ENCODE measurements at places on chromosomes 7 and 10.

- DNase-seq: no peak
Observed at GRCh38 chr10:106836933-106837663, 327.4 kb downstream of the SORCS1 start.

DNA sequence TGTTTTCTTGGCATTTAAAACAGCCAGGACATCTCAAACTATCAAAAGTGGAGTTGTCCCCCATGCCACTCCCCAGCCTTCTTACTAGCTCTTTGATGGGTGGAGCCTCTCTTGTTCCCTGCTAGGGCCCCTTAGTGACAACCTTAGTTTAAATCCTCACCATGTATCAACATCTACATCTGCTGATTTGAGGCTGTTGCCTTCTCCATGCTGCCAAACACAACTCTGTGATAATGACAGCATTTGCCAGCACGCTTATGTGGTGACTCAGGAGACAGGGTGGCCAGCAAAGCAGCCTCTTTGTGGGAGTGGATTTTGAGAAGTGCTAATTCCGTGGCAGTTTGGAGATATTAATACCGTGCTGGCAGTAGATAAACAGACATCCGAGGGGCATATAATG, 145.4 kb downstream of the LRRC4 start:
- peak; percentile 44 for DNase-seq

- no peak for DNase-seq
Observed at GRCh38 chr7:150739033-150739432, 1.8 kb downstream of the GIMAP5 start.

- DNase-seq: no peak
Observed at GRCh38 chr7:102170393-102170970, 116.2 kb upstream of the SH2B2 start.

DNA sequence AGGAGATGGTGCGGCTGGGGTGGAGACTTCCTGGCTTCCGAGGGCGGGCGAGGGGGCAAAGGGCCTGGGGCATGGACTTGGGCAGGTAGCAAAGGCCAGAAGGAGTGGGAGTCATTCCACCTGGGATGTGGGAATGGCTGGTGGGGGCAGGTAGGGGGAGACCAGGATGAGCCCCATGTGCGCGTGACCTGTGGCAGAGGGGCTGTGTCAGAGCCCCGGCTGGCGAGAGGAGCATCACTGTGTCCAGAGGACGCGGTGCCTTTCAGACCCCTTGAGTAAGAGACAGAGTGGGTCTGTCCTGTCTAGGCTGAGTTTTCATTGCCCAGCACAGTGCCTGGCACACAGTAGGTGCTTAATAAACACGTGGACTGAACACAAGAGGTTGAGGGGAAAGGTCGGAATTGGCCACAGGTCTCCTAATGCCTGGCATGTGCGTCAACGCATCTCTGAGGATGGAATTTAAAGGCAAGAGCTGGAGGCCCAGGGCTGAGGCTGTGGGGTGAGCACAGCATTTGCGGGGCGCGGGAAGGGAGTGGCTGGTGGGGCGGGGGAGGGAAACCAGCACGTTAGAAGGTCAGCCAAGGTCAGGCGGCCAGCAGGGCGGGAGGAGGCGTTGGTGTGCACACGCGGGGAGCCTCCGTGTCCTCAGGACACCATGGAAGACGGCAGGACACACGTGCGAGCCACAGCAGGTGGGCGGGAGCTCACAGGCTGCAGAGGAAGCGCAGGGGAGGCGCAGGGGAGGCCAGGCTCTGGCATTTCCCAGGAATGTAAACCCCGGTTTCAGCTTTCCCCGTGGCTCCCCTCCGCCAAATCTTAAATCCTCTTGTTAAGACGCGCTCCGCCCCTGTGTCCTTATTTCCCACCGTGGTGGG, 51.8 kb downstream of the CUX1 start:
- no peak for DNase-seq

DNA sequence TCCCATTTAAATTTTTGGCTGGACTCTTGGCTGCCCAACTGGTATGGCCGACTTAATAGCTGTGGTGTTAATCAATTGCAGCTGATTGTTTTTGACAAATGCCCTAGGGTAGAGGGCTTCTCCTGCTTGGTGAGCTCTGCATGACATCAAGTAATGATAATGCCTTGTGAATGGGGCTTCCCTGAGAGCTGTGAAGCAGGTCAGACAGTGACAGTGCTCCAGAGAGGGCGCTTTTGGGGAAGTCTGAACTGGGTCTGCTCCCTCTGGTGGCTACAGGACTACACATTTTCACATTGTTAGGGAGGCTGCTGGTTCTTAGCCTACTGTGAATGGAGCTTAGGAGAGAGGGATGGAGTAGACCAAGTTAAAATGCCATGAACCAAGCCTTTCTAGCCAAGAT, 98.8 kb downstream of the SDK1 start:
- DNase-seq: no peak

GRCh38 chr7:142298009-142298408, 40.2 kb upstream of the PRSS58 start:
- DNase-seq: no peak

GRCh38 chr7:6833636-6834035, 7.6 kb upstream of the CCZ1B start:
- no peak for DNase-seq

DNA sequence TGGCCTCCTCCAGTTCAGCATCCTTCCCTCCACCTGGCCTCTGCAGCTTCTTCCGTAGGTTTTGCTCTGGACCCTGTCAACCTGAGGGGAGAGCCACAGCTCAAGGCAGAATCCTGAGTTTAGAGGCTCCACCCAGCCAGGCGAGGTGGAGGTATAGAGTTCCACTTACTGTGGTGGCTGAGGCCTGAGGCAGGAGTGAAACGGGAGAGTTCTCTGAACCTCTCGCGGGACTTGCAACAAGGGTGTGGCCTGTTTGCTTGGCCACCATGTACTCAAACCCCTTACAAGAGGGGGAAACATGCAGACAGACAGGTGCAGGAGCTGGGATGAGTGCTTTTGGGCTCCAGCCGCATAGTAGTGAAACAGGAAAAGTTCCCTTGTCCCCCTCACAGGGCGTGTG, 154.0 kb upstream of the C7orf33 start:
- no peak for DNase-seq

- no peak for DNase-seq
Observed at GRCh38 chr10:126166797-126167196, 221.5 kb downstream of the ADAM12 start.

- no peak for DNase-seq
Observed at GRCh38 chr7:105911961-105912575, 35.7 kb upstream of the ATXN7L1 start.

DNA sequence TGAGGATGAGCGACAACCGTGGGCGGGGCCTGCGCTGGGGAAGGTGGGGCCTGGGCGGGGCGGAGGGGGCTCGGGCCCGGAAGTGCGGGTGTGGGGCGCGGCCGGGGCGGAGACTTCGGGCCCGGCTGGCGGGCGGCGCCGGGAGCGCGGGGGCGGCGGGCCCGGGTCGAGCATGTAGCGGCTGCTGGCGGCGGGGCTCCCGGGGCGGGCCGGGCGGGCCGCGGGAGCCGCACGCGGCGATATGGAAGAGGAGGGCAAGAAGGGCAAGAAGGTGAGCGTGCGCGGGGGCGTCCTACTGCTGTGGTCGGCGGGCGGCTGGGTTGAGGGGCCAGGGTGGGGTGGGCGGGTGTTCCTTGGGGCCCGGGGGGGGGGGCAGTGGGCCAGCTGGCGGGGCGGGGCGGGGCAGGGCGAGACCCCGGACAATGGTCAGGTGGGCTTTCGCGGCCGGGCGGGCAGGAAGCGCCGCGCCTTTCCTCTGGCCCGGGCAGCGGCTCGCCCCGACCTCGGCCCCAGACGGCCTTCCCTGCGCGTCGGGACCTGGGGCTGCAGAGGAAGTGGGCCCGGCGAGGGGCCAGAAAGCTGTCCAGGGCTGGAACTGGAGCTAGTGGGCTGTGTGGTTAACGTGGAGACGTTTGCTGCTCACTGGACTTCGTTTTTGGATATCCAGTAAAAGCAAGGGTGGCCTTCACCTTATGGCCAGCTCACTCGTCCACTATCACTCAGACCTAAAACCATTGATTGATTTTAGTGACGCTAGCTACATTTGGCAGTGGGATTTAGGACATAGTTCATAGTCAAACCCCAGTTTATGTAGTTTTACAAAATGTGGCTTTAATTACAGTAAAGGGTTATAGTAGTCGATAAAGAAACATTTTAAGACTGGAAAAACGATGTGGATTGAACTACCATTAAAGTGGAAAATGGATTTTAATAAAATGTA, at the start of gene CCM2:
Gene CCM2, plus strand, starts transcription at position 109 of the 940 bp plus-strand sequence. Its CDS starts 133 bp downstream, at position 242.
- peak; percentile 83 for DNase-seq

DNA sequence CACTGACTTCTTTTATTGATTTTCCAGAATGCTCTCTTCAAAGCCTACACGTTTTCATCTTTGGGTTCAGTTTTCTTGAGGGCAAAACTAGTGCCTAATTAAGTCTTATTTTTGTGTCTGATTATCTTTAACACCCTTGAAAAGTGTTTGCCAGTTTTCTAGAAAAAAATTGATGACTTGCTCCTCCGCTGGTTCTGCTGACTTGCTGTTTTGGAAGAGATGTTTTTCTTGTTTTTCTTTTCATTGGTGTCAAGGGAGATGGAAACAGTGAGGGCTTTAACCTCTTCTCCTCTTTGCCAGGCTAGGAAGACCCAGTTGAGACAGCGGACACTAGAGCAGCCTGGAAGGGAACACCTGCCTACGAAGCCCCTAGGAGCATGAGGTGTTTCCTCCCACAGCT, 123.7 kb upstream of the EEPD1 start:
- no peak for DNase-seq

- no peak for DNase-seq
Observed at GRCh38 chr10:68153473-68154210, 44.4 kb downstream of the MYPN start.

DNA sequence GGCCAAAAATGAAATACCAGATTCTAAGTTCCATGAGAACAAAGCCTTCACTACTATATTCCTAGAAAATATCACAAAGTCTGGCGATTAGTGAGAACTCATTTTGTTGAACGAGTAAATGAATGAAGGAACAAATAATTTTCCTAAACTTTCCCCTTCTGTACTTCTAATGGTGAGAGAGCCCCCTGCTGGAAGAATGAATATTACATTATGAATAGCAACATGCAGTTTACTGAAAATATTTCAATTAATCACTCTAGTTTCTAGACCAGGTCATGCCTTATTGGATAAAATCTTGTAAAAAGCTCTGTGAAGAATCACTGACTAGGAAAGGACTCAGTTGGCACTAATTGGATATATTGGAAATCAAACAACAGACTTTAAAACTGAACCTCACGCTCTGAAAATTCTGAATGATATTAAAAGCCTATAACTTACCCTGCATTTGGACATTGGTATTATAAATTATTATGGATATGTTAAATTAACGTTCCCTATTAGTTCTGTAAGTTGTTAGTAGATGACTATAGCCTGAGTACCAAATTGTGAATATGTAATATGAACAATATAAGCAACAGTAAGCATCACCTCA, 32.4 kb upstream of the MTPN start:
- DNase-seq: no peak

- no peak for DNase-seq
Observed at GRCh38 chr10:679556-679955, 9.9 kb downstream of the DIP2C start.
